ENCODE measurements at places on chromosomes 6 and 20. TPM values are rescaled to one million over a fixed set of nuclear protein-coding genes. Genes with fewer than 3 reads are reported as not detected.

TREM1 gene
- total RNA-seq = not detected

MAS1 gene
- not detected for total RNA-seq

ENPP1 gene
- 0.27 TPM for total RNA-seq

DEFB119 gene
- total RNA-seq = not detected

GLP1R gene
- 1.1 TPM for total RNA-seq

C20orf141 gene
- not detected for total RNA-seq

PRRT1 gene
- 1.6 TPM for total RNA-seq

HLA-G gene
- 3.0 TPM for total RNA-seq

ZDHHC14 gene
- total RNA-seq = 1.7 TPM

EEF1E1 gene
- total RNA-seq = 73.7 TPM

PRL gene
- 0.60 TPM for total RNA-seq

SCAF8 gene
- total RNA-seq = 31.3 TPM

LINC00237 gene
- total RNA-seq = not detected

CST2 gene
- total RNA-seq = not detected

ARHGAP18 gene
- total RNA-seq = 9.6 TPM

MYB gene
- total RNA-seq = 50.9 TPM

HRH3 gene
- not detected for total RNA-seq

PRDM13 gene
- not detected for total RNA-seq

FERMT1 gene
- 0.52 TPM for total RNA-seq

ACOT13 gene
- total RNA-seq = 28.9 TPM
